ENCODE measurements at places on chromosomes 4 and X.
A peak's percentile ranks its signal among the peaks of the same experiment; 100 is the strongest.

DNA sequence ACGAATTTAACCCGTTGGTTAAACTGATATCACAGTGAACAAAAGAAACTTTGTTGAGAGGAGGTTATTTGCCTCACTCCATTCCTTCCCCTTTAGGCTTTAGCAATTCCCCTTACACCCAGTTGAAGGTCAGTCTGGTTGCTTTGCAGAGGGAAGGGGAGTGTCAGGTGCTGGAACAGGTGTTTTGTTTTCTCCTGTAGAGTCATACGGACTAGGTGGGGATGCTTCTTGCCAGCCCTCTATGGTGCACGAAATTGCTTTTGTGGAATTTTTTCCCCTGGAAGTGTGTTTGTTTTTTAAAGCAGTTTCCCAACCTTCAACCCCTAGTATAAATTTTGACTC, 33.1 kb downstream of the DLG3 start:
- no peak for DNase-seq

DNA sequence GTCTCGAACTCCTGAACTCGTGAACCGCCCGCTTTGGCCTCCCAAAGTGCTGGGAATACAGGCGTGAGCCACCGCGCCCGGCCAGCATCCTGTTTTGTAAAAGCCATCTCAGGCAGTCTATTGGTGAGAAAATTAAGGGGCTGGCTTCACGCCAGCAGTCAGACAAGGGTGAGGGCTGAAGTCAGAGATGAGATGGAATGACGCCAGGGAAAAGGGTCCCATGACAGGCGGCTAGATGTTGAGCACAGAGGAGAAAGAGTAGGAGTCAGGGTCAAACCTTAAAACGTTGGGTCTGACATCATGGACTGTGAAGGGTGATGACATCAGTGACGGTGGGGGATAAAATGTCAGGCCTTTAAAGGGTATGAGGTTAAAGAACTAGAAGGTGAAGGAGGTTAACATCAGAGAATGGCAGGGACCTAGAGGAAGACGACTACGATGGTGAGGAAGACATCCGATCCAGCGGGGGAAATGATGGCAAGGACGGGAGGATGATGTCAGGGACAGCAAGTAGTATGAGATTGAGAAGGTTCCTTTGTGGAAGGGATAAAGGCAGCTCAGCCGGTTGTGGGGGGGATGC, 504 bp upstream of the RBM3 start:
- DNase-seq, result peak; percentile 14

DNA sequence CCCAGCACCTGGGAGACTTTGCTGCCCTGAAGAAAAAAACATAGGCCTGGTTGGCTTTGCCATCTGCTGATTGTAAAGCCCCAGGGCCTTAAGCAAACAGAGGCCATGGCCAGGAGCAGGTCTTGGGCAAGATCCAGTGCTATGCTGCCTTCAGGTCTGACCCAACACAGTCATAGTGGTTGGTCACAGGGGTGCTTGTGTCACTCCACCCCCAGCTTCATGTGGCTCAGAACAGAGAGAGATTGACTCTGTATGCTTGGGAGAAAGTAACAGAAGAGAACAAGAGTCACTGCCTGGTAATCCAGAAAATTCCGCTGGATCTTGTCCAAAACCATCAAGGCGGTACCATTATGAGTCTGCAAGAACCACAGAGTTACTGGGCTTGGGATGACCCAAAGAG, 24.4 kb upstream of the SMARCA5 start:
- DNase-seq, result no peak

GRCh38 chr4:128688846-128689437, 120.6 kb upstream of the JADE1 start:
- no peak for DNase-seq

DNA sequence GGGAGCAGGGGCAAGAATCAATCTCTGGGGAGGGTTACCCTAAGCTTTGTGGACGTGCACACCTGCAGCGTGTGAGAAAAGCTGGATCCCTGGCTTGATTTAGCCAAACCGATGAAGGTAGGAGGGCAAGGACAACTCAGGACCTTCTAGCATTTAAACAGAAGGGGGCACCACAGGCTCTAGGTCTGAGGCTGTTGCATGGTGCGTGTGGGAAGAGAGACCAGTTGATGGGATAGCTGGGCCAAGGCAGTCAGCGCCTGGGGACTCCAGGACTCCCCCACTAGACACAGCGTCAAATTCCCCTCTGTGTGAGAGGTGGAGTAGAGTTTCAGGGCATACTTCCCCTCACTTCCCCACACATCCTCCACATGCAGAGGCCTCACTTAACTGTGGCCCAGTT, 4.3 kb downstream of the GABRQ start:
- no peak for DNase-seq

- no peak for DNase-seq
Measured at GRCh38 chrX:9378980-9379696, 85.7 kb upstream of the TBL1X start.
